Activated B cell treated with CpG ODN at 0.5 μM for 24 hours (primary cell): ENCODE measurements at places on chromosomes 5 and 9.

GRCh38 chr5:109455598-109456096 lies 45.9 kb upstream of the PJA2 start:
- H3K27ac ChIP-seq = no peak overlapping the region
- peaks cover 7% of the 10 kb centered on the region for H3K27me3 ChIP-seq
- H3K4me1 ChIP-seq = peaks cover 5% of the 10 kb centered on the region
- no peak for DNase-seq
- no peaks in the 10 kb centered on the region for H3K36me3 ChIP-seq

DNA sequence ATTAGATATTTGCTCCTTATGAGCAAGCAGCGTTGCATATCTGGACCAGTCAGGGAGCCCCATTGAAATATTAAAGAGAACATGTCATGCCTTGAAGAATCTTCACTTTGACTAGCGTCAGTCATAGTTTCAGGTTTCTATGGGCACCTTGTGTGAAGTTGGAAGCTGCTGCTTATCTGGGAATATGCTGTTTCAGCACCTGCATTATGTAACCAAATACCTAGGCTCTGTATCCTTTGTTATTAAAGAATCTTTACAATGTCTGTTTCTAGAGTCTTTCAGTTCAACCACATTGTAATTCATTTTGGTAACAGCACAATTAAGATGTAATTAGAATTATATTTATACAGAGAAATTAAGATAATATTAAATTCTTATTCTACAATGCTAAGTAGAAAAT lies 818.8 kb upstream of the TYRP1 start:
- no peaks in the 10 kb centered on the region for H3K27me3 ChIP-seq
- H3K4me3 ChIP-seq = no peak overlapping the region
- no peaks in the 10 kb centered on the region for H3K36me3 ChIP-seq
- H3K4me1 ChIP-seq = no peaks in the 10 kb centered on the region

GRCh38 chr5:157444224-157444623 lies 15.8 kb upstream of the NIPAL4 start:
- no peak for DNase-seq
- no peaks in the 10 kb centered on the region for H3K4me1 ChIP-seq
- no peaks in the 10 kb centered on the region for H3K36me3 ChIP-seq
- H3K27me3 ChIP-seq = no peaks in the 10 kb centered on the region

DNA sequence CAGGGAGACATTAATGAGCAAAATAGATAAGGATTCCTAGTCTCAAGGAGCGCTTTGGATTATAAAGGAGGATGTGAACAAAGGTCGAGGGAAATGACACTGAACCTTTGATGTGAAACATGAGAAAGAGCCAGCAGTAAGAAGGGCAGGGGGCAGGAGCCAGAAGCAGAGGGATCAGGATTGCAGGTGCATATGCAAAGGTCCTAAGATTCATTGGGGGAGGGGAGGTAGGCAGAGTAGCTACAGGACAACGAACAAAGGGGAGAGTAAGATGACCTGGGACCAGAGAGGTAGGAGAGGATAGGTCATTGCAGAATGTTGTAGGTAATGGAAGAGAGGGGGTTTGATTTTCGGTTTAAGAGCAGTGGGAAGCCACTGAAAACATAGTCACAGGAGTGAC lies 129.2 kb upstream of the TRPM3 start:
- no peaks in the 10 kb centered on the region for H3K4me1 ChIP-seq
- H3K36me3 ChIP-seq = no peaks in the 10 kb centered on the region
- H3K27me3 ChIP-seq = no peaks in the 10 kb centered on the region
- no peak overlapping the region for H3K4me3 ChIP-seq
- no peak for DNase-seq

- H3K27ac ChIP-seq = no peak overlapping the region
- no peaks in the 10 kb centered on the region for H3K27me3 ChIP-seq
- H3K4me1 ChIP-seq = no peaks in the 10 kb centered on the region
- no peaks in the 10 kb centered on the region for H3K36me3 ChIP-seq
- DNase-seq = no peak
- no peak overlapping the region for H3K4me3 ChIP-seq
These were observed 167.8 kb downstream of the RASEF start for GRCh38 chr9:82894961-82895821.

GRCh38 chr5:135251093-135251492 lies 147.9 kb downstream of the MACROH2A1 start:
- H3K4me3 ChIP-seq = no peak overlapping the region
- no peaks in the 10 kb centered on the region for H3K36me3 ChIP-seq
- no peak for DNase-seq
- no peaks in the 10 kb centered on the region for H3K4me1 ChIP-seq
- H3K27me3 ChIP-seq = peaks cover 13% of the 10 kb centered on the region

- H3K27ac ChIP-seq = peak overlapping the region; percentile 80
- peaks cover 2% of the 10 kb centered on the region for H3K27me3 ChIP-seq
- H3K36me3 ChIP-seq = peaks cover 16% of the 10 kb centered on the region
- no peak for DNase-seq
- peak overlapping the region; percentile 73 for H3K4me3 ChIP-seq
These were observed 1.4 kb downstream of the PHF19 start for GRCh38 chr9:120875643-120875953.

DNA sequence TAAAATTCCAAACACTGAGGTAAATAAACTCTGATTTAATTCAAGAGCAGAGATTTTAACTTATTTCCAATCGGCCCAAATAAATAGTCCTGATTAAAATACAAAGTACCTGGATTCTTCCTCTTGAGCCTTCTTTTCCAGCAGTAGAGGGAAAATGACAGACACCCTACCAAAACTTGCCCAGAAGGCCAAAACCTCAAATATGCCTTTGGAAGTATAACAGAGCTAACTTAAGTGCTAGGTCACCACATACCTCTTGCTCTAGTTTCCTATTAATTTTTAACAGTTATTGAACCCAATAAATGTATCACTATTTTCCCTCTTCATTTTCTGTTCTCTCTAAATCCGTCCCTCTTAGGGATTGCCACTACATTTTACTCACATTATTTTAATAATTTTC lies 1.4 kb downstream of the BAAT start:
- H3K4me1 ChIP-seq = peaks cover 2% of the 10 kb centered on the region
- no peak for DNase-seq
- H3K36me3 ChIP-seq = peaks cover 15% of the 10 kb centered on the region
- peaks cover 3% of the 10 kb centered on the region for H3K27me3 ChIP-seq
- no peak overlapping the region for H3K27ac ChIP-seq

- no peak for DNase-seq
- H3K4me1 ChIP-seq = peaks cover 74% of the 10 kb centered on the region
These were observed 60.8 kb downstream of the MARCHF3 start for GRCh38 chr5:126969548-126969947.

DNA sequence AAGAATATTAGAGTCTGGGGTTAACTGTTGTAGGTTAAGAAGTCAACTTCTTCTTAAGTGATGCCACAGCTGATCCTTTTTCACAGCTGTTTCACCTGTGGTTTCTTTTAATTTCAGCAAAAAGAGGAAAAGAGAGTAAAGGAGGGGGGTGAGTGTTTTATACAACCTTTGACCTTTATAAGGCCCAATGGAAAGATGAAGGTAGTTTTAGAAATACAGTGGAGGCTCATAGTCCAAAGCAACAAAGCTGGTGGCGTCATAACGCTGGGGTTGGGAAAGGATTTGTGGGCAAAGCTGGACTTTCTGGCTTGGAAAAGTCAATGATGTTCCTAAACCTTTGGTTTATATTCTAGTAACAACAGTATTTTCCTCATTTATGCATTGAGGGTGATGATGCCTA lies 49.5 kb downstream of the RCL1 start:
- no peak overlapping the region for H3K27ac ChIP-seq
- H3K4me1 ChIP-seq = peaks cover 16% of the 10 kb centered on the region
- no peaks in the 10 kb centered on the region for H3K27me3 ChIP-seq
- DNase-seq = no peak

GRCh38 chr5:126416266-126416925 lies 6.8 kb upstream of the GRAMD2B start:
- no peak for DNase-seq
- peaks cover 5% of the 10 kb centered on the region for H3K4me1 ChIP-seq
- no peaks in the 10 kb centered on the region for H3K36me3 ChIP-seq
- peaks cover 17% of the 10 kb centered on the region for H3K27me3 ChIP-seq
- no peak overlapping the region for H3K27ac ChIP-seq

DNA sequence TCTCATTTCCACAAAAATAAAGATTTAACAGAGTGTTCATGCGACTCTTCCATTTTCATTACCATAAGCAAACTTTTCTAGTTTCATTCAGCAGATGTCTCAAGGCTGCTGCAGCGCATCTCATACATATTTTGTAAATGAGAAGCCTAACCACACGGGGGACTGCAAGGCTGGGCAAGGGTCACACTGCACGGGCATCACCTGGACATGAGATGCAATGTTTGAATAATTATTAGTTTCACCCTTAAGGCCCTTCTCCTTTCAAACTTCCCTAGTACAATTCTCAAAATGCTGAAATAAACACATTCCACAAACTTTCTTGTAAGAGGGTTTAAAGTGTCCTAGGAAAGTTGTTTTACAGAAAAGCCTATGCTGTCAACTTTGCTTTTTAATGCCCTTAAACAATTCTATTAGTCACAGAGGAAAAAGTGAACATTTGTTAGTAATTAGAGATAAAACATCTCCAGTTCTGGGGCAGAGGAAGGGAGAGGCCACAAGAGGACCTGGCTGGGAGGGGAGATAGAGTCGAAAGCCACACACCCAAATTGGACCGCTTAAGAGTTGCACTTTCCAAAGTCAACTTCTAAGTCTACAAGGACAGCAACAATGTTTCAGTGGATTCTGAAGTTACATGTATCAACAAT lies 1.3 kb downstream of the DENND1A start:
- no peak for DNase-seq
- H3K27me3 ChIP-seq = no peaks in the 10 kb centered on the region
- H3K4me1 ChIP-seq = peaks cover 38% of the 10 kb centered on the region

- no peaks in the 10 kb centered on the region for H3K36me3 ChIP-seq
- H3K4me1 ChIP-seq = no peaks in the 10 kb centered on the region
- no peak for DNase-seq
- H3K27me3 ChIP-seq = peaks cover 15% of the 10 kb centered on the region
These were observed 26.7 kb upstream of the AOPEP start for GRCh38 chr9:94699715-94700373.

GRCh38 chr5:171801-172331 lies 19.4 kb upstream of the LRRC14B start:
- H3K27me3 ChIP-seq = peaks cover 4% of the 10 kb centered on the region
- no peaks in the 10 kb centered on the region for H3K36me3 ChIP-seq
- no peak overlapping the region for H3K27ac ChIP-seq
- no peaks in the 10 kb centered on the region for H3K4me1 ChIP-seq
- H3K4me3 ChIP-seq = no peak overlapping the region
- DNase-seq = no peak

GRCh38 chr5:10339058-10339811 lies 14.3 kb upstream of the MARCHF6 start:
- H3K27me3 ChIP-seq = peaks cover 11% of the 10 kb centered on the region
- no peaks in the 10 kb centered on the region for H3K36me3 ChIP-seq
- no peak overlapping the region for H3K4me3 ChIP-seq
- no peak overlapping the region for H3K27ac ChIP-seq
- H3K4me1 ChIP-seq = peaks cover 1% of the 10 kb centered on the region

DNA sequence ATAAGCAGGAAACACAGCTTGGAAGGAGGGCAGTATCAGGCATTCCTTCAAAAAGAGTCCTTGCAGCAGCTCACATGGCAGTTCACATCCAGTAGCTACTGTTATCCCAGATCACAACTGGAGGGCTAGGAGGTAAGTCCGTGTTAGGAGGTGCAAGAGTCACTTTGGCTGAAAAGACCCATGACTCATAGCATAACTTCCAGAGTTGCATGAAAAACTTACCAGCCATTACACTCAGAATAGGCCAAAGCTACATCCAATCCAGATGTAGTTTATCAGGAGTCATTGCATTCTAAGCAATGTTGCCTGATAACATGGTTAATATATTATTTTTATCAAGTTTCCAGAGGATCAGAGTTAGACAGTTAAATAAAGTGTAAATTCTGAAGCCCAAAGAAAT lies 1126.4 kb upstream of the SEMA6A start:
- H3K27ac ChIP-seq = no peak overlapping the region
- no peak for DNase-seq
- no peaks in the 10 kb centered on the region for H3K36me3 ChIP-seq
- H3K4me1 ChIP-seq = no peaks in the 10 kb centered on the region

- peaks cover 12% of the 10 kb centered on the region for H3K36me3 ChIP-seq
- H3K27ac ChIP-seq = peak overlapping the region; percentile 91
- peaks cover 43% of the 10 kb centered on the region for H3K4me1 ChIP-seq
These were observed 713 bp downstream of the MOB3B start for GRCh38 chr9:27528886-27529315.

DNA sequence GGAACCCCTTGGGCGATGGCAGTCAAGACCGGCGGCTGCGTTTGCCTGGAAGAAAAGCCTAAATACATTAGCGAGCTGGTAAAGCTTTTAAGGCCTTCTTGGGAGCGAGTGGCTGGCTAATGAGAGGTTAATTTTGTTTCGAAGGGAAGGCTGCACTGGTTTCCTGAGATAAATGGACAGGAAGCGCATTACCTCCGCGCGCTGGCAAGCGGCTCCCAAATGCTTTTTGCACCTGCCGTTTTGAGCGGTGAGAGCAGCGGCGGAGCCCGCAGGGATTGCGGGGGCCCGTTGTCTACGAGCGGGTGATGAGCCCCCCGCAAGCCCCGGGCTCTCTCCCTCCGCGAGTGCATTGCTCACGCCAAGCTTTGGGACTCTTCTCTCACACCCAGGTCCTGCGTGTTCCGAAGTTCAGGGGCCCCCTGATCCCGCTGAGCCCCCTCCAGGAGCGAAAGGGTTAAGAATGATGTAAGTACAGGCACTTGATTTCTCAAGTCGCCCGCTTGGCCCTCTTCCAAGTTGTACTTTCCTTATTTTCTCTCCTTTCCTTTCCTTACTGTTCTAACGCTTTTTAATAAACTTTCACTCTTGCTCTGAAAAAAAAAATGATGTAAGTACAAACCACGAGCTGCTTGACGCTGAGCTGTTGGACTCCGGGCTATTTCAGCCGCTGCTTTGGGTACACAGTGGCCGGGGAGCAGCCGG lies 3.1 kb upstream of the RGMB start:
- peak; percentile 27 for DNase-seq
- H3K4me1 ChIP-seq = peaks cover 51% of the 10 kb centered on the region
- peak overlapping the region; percentile 85 for H3K27ac ChIP-seq
- H3K36me3 ChIP-seq = peaks cover 8% of the 10 kb centered on the region
- peaks cover 16% of the 10 kb centered on the region for H3K27me3 ChIP-seq

- H3K4me3 ChIP-seq = peak overlapping the region; percentile 95
- DNase-seq = no peak
- H3K27ac ChIP-seq = peak overlapping the region; percentile 68
- peaks cover 2% of the 10 kb centered on the region for H3K27me3 ChIP-seq
- H3K4me1 ChIP-seq = peaks cover 38% of the 10 kb centered on the region
These were observed 804 bp downstream of the MED10 start for GRCh38 chr5:6377582-6377904.

DNA sequence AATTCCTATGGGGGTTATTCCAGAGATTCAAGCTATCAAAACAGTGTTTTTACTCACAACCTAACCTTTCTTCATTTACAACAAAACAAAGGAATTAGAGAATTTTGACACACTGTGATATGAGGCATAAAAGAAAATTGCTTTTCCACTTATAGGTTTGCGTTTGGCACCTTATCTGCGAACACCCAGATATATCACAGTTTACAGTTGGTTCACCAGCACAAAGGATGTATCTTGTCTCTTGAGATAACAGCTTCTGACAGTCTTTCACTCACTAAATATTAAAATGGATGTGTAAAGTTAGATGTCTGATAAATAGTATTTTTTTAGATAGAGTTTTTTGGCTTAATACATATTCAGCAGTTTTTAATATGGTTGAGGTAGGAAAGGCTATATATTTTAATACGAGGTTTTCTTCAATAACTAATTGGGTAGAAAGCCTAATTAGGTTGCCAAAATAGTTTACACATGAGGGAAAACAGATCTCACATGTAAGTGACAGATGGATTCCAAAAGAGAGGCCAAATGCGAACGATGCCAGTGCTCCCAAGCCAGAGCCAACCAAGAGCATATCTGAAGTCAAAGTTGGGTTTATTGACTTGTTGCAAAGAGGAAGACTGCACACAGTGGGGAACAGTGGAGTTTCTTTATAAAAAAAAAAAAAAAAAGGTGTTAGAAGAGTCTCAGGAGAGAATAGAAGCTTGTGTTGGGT lies 1495.2 kb downstream of the MAT2B start:
- DNase-seq = no peak
- H3K27me3 ChIP-seq = no peaks in the 10 kb centered on the region
- H3K4me1 ChIP-seq = no peaks in the 10 kb centered on the region
- H3K4me3 ChIP-seq = no peak overlapping the region
- H3K27ac ChIP-seq = no peak overlapping the region
